ENCODE measurements at places on chromosomes 3 and 15.

DNA sequence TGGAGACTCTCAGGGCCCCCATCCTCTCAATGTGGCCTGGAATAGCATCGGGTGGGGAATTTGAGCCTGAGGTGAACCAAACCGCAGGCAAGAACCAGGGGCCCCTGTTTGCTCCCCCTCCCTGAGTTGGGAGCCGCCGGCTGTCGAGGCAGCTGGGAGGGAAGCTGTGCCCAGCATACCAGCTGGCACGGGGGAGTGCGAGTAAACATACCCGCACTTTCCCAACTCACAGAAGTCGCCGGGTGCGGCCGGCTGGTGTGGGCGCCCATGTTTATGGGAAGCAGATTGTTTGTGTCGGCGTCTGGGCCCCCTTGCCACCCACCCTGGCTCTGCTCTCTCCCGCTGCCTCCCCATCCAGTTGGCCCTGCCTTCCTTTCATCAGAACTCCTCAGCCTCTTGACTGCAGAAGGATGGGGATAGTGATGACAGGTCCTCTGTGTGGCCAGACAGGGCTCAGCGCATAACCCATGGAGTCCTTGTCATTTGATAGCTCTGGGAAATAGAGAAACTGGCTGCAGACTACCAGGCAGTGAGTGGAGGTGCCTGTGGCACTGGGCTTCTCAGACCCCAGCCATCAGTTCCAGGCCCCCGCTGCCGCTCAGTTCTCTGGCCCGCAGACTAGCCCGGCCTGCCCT lies 60.4 kb downstream of the CACNA2D2 start:
- no peak for DNase-seq

DNA sequence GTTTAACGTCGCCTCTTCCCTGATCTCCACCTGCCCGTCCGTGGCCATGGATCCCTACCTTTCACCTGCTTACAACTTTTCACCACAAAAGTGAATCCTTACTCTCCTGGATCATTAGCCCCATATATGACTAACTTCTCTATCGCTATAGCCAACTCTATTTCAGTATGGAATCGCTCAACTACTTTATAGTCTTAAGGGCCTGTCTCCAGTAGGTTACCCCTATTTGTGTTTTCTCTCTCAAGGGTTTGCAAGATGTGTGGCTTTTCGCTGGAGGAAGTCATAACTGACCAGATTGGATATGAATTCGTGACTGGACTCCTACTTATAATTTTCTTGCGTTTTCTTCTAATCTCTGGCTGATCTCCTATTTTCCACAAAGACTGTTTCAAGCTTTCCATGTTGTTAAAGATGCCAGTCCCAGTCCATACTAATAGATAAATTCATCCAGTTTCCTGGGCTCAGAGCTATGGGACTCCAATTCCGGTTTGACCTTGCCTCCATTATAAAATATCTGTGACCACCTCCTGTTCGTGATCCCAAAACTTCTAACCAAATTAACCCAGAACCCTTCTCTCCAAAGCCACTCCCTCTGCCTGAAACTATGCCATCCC lies 1.3 kb upstream of the STAG1 start:
- peak; percentile 19 for DNase-seq

DNA sequence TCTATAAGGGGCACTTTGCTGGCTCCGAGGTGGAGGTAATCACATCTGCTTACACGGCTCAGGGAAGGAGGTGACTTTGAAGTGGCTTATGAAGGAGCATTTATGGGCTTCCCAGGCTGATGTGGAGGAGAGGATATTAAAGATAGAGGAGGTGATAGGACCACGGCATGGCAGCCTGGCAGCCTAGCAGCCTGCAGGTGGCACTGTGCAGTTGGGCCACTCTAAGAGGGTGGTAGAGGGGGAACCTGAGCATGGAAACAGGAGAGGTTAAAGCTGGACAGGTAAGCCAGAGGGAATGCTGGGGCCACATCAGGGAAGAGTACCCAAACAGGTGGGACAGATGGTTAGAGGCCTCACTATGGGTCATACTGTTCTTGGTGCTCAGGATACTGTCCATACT lies 375.0 kb downstream of the WDR72 start:
- DNase-seq, result peak; percentile 15

- no peak for DNase-seq
Observed at GRCh38 chr3:21944251-21944650, 193.2 kb upstream of the ZNF385D start.

DNA sequence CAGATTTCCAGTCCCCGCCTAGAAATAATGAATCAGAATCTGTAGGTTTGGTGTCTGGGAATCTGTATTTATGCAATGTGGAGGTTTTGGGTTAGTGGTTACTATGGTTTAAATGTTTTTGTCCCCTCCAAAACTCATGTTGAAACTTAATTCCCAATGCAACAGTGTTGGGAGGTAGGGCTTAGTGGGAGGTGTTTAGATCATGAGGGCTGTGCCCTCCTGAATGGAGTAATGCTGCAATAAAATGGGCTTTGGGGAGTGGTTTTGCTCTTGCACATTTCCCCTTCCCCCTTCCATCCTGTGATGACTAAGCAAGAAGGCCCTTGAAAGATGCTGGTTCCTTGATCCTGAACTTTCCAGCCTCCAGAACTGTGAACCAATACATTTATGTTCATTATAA lies 9.2 kb upstream of the RFC4 start:
- peak; percentile 77 for DNase-seq

GRCh38 chr3:146899171-146899570 lies 294.0 kb upstream of the PLSCR5 start:
- no peak for DNase-seq

DNA sequence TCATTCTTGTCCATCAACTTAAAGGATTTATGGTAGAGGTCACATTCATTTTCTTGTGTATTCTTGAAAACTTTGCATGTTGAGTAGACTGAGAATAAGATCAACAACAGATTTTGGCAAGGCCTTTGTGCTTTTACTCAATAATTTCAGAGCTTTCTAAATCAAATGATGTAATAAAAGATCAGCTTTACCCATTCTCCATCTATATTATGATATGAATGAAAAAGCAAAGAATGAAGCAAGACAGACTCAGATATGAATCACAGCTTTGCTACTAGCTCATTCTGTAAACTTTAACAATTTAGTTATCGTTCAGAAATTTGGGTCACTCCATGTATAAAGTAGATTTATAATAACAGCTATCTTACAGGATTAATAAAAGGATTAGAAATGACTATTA lies 275.8 kb upstream of the ARL6 start:
- DNase-seq, result no peak

DNA sequence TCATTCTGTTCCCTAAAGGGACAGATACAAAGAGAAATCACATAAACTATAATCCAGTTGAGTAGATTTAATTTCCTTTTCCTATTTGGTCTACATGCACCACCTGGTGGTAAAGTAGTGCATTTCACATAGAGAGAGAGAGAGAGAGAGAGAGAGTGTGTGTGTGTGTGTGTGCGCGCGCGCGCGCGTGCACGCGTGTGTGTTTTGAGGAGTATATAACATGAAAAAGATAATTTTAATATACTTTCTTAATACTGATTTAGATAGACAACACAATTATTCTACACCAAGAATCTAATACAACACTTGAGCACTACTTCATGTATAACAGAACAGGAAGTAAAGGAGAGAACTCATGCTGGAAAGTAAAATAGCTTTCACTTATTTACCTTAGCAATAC lies 1.1 kb upstream of the FGF7 start:
- DNase-seq, result peak; percentile 50

- DNase-seq, result peak; percentile 53
Observed at GRCh38 chr15:23642413-23643044, 5.1 kb downstream of the MAGEL2 start.

GRCh38 chr15:69225355-69226022 lies 65.1 kb downstream of the GLCE start:
- DNase-seq, result peak; percentile 41

- DNase-seq, result no peak
Observed at GRCh38 chr3:184546252-184546651, 15.3 kb upstream of the EPHB3 start.

GRCh38 chr15:65115542-65115941 lies 542 bp upstream of the UBAP1L start:
- no peak for DNase-seq

- no peak for DNase-seq
Observed at GRCh38 chr15:77673866-77674265, 41.2 kb upstream of the LINGO1 start.

DNA sequence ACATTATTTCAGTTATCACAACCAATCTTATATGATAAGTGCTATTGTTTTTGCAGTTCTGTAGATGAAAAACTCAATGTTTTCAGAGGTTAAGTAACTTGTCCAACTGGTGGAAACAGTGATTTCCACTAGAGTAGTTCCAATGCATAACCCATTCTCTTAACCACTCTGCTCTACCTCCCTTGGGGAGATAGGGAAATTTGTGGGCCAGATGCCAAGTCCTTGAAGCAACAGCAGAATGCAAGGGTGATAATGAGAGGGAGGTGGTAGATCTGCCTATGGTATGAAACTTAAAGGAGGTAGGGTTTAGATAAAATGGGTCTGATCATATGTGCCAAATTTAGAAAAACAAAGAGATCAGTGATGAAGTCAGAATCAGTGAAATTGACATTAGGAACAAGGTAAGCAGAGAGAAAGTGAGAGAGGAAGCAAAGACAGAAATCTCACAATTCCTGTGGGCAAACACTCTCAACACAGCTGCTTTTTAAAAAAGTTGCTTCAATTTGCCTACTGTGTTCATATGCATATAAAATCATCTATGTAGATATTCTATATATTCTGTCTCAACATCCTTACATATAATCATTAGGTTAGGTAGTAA lies 50.5 kb upstream of the UBP1 start:
- no peak for DNase-seq

- no peak for DNase-seq
Observed at GRCh38 chr3:29026959-29027358, 253.9 kb upstream of the RBMS3 start.

DNA sequence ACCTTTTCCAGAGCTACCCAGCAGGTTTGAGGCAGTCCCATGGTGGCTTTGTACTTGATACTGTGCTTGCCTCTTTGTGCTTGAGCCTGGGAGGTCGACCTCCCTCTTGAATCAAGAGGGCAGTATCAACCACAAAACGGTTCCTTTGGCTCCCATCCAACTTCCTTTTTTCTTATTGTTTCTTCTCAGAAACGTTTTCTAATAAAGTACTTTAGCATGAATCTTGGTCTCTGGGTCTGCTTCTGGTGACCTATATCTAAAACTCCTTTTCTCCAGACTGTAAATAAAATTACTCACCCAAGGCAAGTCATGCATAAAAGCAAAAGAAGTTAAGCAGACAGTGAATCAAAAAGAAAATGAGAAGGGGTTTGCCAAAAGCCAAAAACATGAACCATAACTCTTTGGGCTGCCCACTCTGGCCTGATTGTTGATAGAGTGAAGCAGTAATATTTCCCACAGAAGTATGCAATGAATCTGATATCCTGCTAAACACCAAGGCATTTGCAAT lies 112.2 kb upstream of the SLC4A7 start:
- DNase-seq, result peak; percentile 5

DNA sequence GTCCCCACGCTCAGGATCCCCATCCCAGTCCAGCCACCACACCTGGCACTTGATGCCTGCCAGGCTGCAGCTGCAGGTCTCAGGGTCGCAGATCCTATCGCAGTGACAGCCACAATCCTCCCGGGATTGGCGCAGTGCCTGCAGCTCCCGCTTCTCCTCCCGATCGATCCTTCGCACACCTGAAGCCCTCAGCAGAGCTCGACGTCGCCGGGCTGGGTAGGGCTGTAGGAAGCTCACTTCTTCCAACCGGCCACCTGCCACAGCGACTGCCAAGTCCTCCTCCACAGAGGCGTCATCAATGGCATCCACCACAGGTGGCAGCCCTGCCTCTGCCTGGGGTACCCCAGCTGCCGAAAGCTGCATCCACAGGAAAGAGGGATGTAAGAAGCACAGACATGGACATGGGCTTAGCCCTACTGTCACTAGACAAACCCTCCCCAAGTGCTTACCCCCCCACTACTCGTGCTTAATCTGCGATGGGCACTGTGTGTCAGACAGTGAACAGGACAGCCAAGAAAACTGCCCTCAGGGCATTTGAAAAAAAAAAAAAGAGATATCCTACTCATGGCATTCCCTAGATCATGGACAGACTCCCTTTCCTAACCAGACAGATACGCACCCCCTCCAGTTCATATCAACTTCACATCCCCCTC lies 9.2 kb downstream of the CSRNP1 start:
- no peak for DNase-seq

DNA sequence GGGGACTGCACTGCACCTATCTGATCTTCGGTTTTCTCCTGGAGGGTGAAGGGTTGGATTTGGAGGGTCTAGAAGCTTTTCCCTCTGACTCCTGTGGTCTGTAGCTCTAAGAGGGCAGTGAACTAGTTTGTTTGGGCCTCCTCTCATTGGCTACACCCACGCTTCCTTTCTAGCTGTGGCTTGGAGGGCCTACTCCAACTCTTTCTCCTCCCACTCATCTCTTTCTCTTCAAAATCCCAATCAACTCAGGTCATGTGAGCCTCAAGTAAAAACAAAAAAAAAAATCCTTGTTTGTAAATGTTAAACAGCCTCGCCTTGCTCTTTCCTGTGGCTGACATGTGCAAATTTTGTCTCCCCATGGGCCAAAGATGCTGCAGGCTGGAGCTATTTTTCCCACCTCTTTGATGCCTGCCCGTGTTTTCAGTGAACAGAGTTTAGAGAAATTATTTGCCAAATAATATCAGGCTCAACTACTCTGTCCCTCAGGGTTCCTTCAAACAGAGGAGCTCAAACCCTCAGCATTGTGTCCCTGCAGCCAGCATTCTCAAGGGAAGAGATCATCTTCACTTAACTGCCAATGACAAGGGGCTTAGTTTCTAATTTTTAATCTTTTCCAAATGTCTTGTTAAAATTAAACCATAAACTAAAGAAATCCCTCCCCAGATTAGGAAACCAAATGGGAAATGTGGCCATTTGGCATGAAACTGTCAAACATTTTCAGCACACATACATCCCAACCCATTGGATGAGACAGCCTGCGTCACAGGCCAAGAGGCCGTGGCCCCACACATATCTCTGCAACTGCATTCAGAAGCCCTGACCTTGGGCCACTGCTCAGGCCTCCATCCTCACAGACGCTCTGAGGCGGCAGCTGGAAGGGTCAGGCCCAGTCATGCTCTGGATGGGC lies 114.8 kb upstream of the THBS1 start:
- DNase-seq, result no peak

GRCh38 chr3:184040010-184040409 lies 8.5 kb downstream of the HTR3D start:
- peak; percentile 41 for DNase-seq

GRCh38 chr3:120763601-120764000 lies 21.1 kb downstream of the GTF2E1 start:
- no peak for DNase-seq

Data from ACHN (cell line).